Calu3 (cell line): ENCODE measurements at places on chromosomes 3 and 15. TPM values are rescaled to one million over a fixed set of nuclear protein-coding genes. Genes with fewer than 3 reads are reported as not detected.

DNA sequence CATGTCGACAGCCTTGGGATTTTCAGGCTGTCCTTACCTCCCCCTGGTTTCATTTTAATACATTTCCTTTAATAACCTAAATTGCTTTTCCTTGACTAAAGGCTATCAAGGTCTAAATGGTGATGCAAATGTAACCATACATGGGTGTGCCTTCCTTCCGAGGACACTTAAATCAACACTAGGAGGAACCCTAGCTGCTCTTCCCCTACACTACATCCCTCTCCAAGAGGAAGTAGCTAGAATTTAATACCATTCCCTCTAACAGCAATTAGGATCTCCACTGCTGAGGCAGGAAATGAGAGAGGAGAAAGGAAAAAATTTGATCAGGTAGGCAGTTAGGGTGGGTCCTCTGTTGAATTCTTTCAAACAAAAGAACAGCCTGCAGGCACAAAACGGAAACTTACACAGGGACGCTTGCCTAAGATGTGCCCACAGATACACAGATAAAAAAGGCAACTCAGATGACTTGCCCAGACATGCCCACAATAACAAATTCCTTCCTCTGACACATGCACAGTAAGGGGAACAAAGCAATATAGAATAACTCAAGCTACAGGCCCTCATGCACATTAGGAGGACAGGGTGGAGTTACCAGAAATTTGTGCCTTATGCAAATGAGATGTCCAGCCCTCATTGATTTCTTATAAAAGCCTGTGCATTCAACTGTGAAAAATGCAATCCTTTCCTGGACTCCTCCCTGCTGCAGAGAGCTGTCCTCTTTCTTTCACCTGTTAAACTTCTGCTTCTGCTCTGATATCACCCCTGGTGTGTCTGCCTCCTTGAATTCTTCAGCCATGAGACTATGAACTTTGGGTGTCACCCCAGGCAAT is 1024.4 kb upstream of the CADM2 start:
- no peak overlapping the region for H3K27ac ChIP-seq
- H3K4me3 ChIP-seq, result no peak overlapping the region
- peaks cover 10% of the 10 kb centered on the region for H3K4me1 ChIP-seq
- DNase-seq, result no peak
- no peaks in the 10 kb centered on the region for H3K27me3 ChIP-seq

- H3K27me3 ChIP-seq, result no peaks in the 10 kb centered on the region
- H3K4me1 ChIP-seq, result peaks cover under 1% of the 10 kb centered on the region
- H3K36me3 ChIP-seq, result peaks cover 3% of the 10 kb centered on the region
- H3K4me3 ChIP-seq, result no peak overlapping the region
- H3K27ac ChIP-seq, result no peak overlapping the region
Observed at GRCh38 chr3:182821221-182821981, 28.1 kb downstream of the ATP11B start.

GRCh38 chr3:111338059-111338698 is 203.8 kb upstream of the CD96 start:
- no peak overlapping the region for H3K4me3 ChIP-seq
- no peak overlapping the region for H3K27ac ChIP-seq
- peaks cover 13% of the 10 kb centered on the region for H3K4me1 ChIP-seq

- no peak overlapping the region for H3K4me3 ChIP-seq
- peaks cover 6% of the 10 kb centered on the region for H3K36me3 ChIP-seq
- H3K27me3 ChIP-seq, result peaks cover 10% of the 10 kb centered on the region
- no peak overlapping the region for H3K27ac ChIP-seq
- DNase-seq, result no peak
Observed at GRCh38 chr3:52506266-52506966, 11.3 kb downstream of the STAB1 start.

- no peak overlapping the region for H3K27ac ChIP-seq
- H3K4me3 ChIP-seq, result no peak overlapping the region
- H3K4me1 ChIP-seq, result peaks cover 23% of the 10 kb centered on the region
- no peak for DNase-seq
Observed at GRCh38 chr3:197241173-197241572, 57.2 kb downstream of the DLG1 start.

- H3K4me3 ChIP-seq, result no peak overlapping the region
- no peak for DNase-seq
- H3K4me1 ChIP-seq, result peaks cover 25% of the 10 kb centered on the region
- H3K36me3 ChIP-seq, result peaks cover 23% of the 10 kb centered on the region
- H3K27ac ChIP-seq, result no peak overlapping the region
Observed at GRCh38 chr15:40875991-40876730, 2.1 kb upstream of the RHOV start.

- no peaks in the 10 kb centered on the region for H3K27me3 ChIP-seq
- H3K4me1 ChIP-seq, result no peaks in the 10 kb centered on the region
- no peak for DNase-seq
- H3K36me3 ChIP-seq, result no peaks in the 10 kb centered on the region
- H3K4me3 ChIP-seq, result no peak overlapping the region
Observed at GRCh38 chr15:29134239-29134638, 135.4 kb downstream of the NSMCE3 start.

DNA sequence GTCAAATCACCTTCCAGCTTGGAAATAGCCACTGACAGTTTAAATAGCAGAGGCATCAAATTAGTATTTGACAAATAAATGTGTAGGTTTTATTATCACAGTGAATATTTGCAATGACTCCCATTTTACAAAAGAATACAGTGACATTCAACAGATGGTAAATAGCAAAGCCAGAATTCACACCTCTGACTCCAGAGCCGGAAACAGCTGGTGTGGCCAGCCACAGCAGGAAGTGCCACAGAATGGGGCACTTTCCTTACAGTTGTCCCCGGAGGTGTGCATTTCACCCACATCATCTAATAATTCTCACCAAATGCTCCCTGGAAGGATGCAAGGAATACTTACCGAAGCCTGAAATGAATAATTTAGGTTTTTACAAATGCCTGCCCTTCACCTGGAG is 295.7 kb upstream of the WNT5A start:
- H3K27me3 ChIP-seq, result no peaks in the 10 kb centered on the region
- no peak overlapping the region for H3K27ac ChIP-seq
- H3K4me3 ChIP-seq, result no peak overlapping the region
- no peaks in the 10 kb centered on the region for H3K4me1 ChIP-seq
- no peaks in the 10 kb centered on the region for H3K36me3 ChIP-seq

DNA sequence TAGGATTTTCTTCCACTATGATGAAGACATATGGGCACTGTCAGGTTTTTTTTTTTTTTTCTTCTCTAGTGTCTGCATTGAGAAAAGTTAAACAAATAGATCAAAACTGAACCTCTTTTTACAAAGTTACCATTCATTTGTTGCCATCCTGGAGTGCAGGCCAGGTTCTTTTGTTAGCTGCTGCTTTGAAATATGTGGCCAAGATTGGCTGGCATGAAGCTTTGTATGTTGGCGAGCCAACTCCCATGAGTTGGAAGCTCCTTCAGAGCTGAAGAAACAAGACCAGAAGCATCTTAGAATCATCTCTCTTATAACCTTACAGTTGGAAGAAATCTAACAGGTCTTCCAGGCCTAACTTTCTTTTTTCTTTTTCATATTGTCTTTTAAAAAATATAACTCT is 346.5 kb downstream of the THSD4 start:
- no peak for DNase-seq
- H3K27me3 ChIP-seq, result no peaks in the 10 kb centered on the region
- no peaks in the 10 kb centered on the region for H3K4me1 ChIP-seq

- no peak for DNase-seq
- H3K27me3 ChIP-seq, result peaks cover 86% of the 10 kb centered on the region
- no peaks in the 10 kb centered on the region for H3K4me1 ChIP-seq
- no peak overlapping the region for H3K4me3 ChIP-seq
- no peak overlapping the region for H3K27ac ChIP-seq
Observed at GRCh38 chr3:126375835-126376331, 18.7 kb upstream of the KLF15 start.

- no peaks in the 10 kb centered on the region for H3K36me3 ChIP-seq
- no peak overlapping the region for H3K4me3 ChIP-seq
- no peaks in the 10 kb centered on the region for H3K27me3 ChIP-seq
- no peak for DNase-seq
Observed at GRCh38 chr3:133463347-133463860, 63.5 kb downstream of the BFSP2 start.

DNA sequence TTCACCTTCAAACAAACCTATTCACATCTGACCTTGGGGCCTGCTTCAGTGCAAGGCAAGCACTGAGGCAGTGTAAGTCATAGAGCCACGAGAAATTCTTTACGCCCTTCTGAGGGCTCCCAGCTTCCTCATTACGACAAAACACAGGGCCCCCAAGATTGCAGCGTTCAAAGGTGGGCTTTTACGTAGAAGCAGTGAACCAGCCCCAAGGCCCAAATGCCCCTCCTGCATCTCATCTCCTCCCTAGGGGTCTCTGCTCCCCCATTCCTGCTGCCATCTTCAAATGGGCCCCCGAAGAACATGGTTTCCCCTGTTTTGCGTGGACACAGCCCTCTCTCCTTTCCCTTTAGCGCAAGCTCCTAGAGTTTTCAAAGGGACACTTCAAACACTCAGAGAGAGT is 285.1 kb downstream of the MEX3B start:
- no peaks in the 10 kb centered on the region for H3K4me1 ChIP-seq
- no peaks in the 10 kb centered on the region for H3K36me3 ChIP-seq
- DNase-seq, result no peak
- no peak overlapping the region for H3K27ac ChIP-seq

DNA sequence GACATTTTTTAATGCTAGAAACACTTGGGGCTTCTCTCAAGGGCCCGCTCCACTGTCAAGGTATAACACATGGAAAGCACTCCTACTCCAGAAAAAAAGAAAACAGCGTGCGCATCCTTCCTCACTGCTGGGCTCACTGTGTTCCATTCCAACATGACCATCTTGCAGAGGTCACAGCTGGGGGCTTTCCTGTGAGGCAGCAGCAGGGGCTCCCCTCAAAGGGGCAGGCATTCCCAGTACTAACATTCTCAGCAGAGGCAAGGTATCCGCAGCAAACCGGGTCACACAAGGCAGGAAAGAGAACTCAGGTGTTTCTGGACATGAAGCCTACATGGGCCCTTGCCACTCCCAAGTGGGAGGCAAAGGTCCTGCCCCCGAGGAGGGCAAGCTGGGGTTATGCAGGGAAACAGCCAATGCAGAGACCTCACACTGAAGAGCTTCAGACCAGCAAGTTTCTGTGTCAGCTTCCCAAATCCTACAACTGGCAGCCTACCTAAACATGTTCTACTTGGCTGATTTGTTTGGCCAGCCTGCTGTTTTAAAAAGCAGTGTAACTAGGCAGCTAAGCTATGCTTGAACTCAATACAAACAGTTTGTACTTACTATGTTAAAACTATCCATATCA is 6.4 kb downstream of the BDH1 start:
- peaks cover 24% of the 10 kb centered on the region for H3K4me1 ChIP-seq
- no peak for DNase-seq
- peaks cover 6% of the 10 kb centered on the region for H3K36me3 ChIP-seq
- no peak overlapping the region for H3K4me3 ChIP-seq

DNA sequence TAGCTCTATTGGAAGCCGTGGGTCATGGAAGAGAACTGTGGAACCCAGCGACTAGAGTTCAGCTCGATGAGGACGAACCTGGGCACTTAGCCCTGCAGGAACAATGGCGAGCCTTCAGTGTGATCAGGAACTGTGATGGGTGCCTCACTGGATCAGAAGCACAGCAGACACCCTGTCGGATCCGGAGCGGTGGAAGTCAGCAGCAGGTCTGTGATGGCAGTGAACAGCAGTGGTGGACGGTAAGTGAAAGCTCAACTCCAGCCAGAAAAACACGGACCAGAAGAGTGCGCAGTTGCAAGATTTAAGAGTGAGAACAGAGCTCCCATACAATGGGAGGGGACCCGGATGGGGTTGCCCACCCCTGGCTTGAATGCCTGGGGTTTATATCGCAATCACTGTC is 282.2 kb downstream of the NSUN3 start:
- H3K27me3 ChIP-seq, result no peaks in the 10 kb centered on the region
- H3K27ac ChIP-seq, result no peak overlapping the region
- no peaks in the 10 kb centered on the region for H3K4me1 ChIP-seq
- no peak overlapping the region for H3K4me3 ChIP-seq

- H3K4me3 ChIP-seq, result no peak overlapping the region
- peaks cover 8% of the 10 kb centered on the region for H3K36me3 ChIP-seq
- H3K27ac ChIP-seq, result no peak overlapping the region
Observed at GRCh38 chr3:187720337-187720670, 17.9 kb upstream of the RTP2 start.

DNA sequence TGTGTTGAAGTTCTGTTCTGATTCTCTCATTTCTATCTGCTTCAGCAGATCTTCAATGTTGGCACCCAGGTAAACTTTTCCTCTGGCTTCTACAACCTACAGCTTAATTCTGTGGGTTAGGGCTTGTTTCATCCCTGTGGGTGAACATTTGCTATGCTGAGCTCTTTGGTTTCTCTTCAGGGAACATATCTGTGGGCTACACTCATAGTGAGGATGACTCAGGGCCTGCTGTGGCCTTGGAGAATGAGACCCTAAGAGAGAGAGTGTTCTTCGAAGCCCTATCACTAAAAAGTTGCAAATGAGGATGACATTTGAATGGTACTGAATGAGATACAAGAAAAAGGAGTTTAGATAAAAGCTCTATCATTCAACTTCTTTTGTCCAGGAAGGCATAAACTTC is 346.2 kb upstream of the CBLB start:
- no peaks in the 10 kb centered on the region for H3K4me1 ChIP-seq
- H3K4me3 ChIP-seq, result no peak overlapping the region
- H3K36me3 ChIP-seq, result no peaks in the 10 kb centered on the region
- no peak for DNase-seq

DNA sequence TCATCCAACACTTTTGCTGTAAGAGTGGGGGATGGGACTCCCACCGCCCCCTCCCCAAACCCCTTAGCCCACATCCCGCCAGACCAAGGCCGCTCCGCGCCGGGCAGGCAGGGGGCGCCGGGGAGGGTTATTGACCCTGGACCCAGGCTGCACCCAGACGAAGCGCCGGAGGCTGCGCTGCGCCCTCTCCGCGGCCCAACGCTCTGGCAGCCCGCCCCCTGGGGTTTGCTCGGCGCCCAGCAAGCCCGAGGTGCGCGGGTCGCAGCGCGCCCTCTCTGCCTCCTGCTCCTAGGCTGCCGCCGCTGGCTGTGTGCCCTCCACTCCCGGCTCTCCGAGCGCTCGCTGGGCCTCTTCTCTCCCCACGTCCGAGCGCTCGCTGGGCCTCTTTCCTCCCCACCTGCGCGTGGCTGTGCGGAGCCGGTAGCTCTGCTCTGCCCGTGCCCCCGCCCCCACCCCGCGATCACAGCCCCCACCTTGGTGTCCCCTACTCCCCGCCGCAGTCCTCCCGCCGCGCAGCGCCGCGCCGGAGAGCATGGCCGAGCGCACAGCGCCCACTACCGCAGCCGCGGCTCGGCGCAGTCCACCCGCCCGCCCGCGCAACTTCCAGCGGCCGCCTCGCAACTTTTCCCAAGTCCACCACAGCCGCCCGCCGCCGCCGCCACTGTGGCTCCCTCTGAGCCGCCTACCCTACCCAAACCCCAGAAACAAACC is 1.2 kb downstream of the MECOM start:
- H3K36me3 ChIP-seq, result peaks cover 95% of the 10 kb centered on the region
- H3K27me3 ChIP-seq, result no peaks in the 10 kb centered on the region
- H3K4me1 ChIP-seq, result peaks cover 53% of the 10 kb centered on the region
- peak; percentile 97 for DNase-seq
- H3K4me3 ChIP-seq, result peak overlapping the region; percentile 79
- peak overlapping the region; percentile 60 for H3K27ac ChIP-seq

Gene COL7A1
- 8.6 and 13.9 TPM in 2 replicates for total RNA-seq

Gene AMIGO3
- total RNA-seq, result 0.49 and 0.73 TPM in 2 replicates

Gene PPP2R3A
- total RNA-seq, result 45.6 and 64.8 TPM in 2 replicates

Gene CMTM8
- 19.0 and 19.9 TPM in 2 replicates for total RNA-seq

Gene WDR93
- not detected in 2 replicates for total RNA-seq

Gene MSL2
- total RNA-seq, result 59.4 and 63.9 TPM in 2 replicates

Gene SPSB4
- not detected in 2 replicates for total RNA-seq

Gene FYCO1
- 24.5 and 26.7 TPM in 2 replicates for total RNA-seq

Gene GOLGA8J
- total RNA-seq, result not detected in 2 replicates

Gene CYP8B1
- total RNA-seq, result not detected in 2 replicates

Gene TPRG1
- 1.2 and 2.1 TPM in 2 replicates for total RNA-seq

Gene TMCC1
- total RNA-seq, result 51.7 and 57.2 TPM in 2 replicates
